ENCODE measurements at places on chromosomes 3 and 15. TPM values are rescaled to one million over a fixed set of nuclear protein-coding genes. Genes with fewer than 3 reads are reported as not detected.

- H3K4me1 ChIP-seq: no peaks in the 10 kb centered on the region
- no peaks in the 10 kb centered on the region for H3K27me3 ChIP-seq
- H3K4me3 ChIP-seq: no peak overlapping the region
- H3K36me3 ChIP-seq: no peaks in the 10 kb centered on the region
Observed at GRCh38 chr3:18758047-18758704, 333.0 kb upstream of the SATB1 start.

CPB1 gene
- not detected for total RNA-seq

GRCh38 chr15:83913034-83913632 is 259.2 kb downstream of the ADAMTSL3 start:
- no peak for DNase-seq
- no peak overlapping the region for H3K27ac ChIP-seq
- H3K4me1 ChIP-seq: no peaks in the 10 kb centered on the region
- H3K4me3 ChIP-seq: no peak overlapping the region
- no peaks in the 10 kb centered on the region for H3K27me3 ChIP-seq
- H3K36me3 ChIP-seq: no peaks in the 10 kb centered on the region

DNA sequence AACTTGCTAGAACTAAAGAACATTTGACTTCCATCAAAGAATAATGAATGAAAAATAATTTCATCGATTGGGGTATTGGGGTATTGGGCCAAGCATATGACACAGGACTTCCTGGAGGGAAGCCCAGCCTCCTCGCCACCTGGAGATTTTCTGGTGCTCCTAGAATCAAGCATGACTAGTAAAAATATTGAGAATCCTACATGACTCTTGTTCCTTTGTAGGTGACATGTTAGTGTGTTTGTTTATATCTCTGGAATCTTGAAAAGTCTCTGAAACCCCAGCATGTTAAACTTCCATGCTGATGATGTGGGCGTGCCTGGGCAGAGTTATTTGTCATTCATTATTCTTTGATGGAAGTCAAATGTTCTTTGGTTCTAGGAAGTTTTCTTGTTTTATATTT is 90.1 kb upstream of the EPHB3 start:
- no peak for DNase-seq
- no peak overlapping the region for H3K27ac ChIP-seq
- H3K4me3 ChIP-seq: no peak overlapping the region
- H3K4me1 ChIP-seq: no peaks in the 10 kb centered on the region
- no peaks in the 10 kb centered on the region for H3K36me3 ChIP-seq

- H3K4me3 ChIP-seq: no peak overlapping the region
- no peak overlapping the region for H3K27ac ChIP-seq
- H3K36me3 ChIP-seq: no peaks in the 10 kb centered on the region
- DNase-seq: no peak
Observed at GRCh38 chr3:1501406-1502115, 408.7 kb downstream of the CNTN6 start.

- H3K4me3 ChIP-seq: no peak overlapping the region
- H3K4me1 ChIP-seq: no peaks in the 10 kb centered on the region
- DNase-seq: no peak
- H3K27ac ChIP-seq: no peak overlapping the region
Observed at GRCh38 chr15:101135532-101136166, 116.2 kb downstream of the CHSY1 start.

PDE12 gene
- 12.3 TPM for total RNA-seq

DNA sequence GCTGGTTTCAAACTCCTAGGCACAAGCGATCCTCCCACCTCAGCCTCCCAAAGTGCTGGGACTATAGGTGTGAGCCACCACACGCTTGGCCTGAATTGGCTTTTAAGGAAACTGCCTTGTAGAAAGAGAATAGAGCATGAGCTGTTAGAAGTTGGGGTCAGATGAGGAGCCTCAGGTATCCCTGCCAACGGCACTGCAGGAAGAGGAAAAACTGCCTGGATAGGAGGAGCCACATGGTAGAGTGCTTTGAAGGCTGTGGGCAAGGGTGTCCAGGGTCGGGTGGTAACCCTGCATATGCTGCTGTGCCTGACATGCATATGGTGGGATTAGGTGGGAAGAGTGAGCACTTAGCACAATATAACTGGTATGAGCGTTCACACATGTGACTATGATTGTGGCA is 55.0 kb downstream of the BSN start:
- H3K36me3 ChIP-seq: no peaks in the 10 kb centered on the region
- H3K27me3 ChIP-seq: no peaks in the 10 kb centered on the region
- no peaks in the 10 kb centered on the region for H3K4me1 ChIP-seq
- no peak overlapping the region for H3K27ac ChIP-seq
- no peak for DNase-seq
- H3K4me3 ChIP-seq: no peak overlapping the region

NLGN1 gene
- total RNA-seq: 0.02 TPM

DET1 gene
- 1.7 TPM for total RNA-seq

GLDN gene
- total RNA-seq: 0.42 TPM

FAM174B gene
- total RNA-seq: 2.9 TPM

- no peaks in the 10 kb centered on the region for H3K4me1 ChIP-seq
- H3K27me3 ChIP-seq: no peaks in the 10 kb centered on the region
- H3K4me3 ChIP-seq: no peak overlapping the region
- H3K36me3 ChIP-seq: peaks cover 27% of the 10 kb centered on the region
Observed at GRCh38 chr3:12935023-12935860, 93.9 kb upstream of the RPL32 start.

- no peaks in the 10 kb centered on the region for H3K4me1 ChIP-seq
- no peak overlapping the region for H3K27ac ChIP-seq
- peaks cover 96% of the 10 kb centered on the region for H3K36me3 ChIP-seq
- no peak overlapping the region for H3K4me3 ChIP-seq
- H3K27me3 ChIP-seq: no peaks in the 10 kb centered on the region
Observed at GRCh38 chr3:52259035-52259434, 13.5 kb downstream of the PPM1M start.

GOLGA6D gene
- 0.27 TPM for total RNA-seq

DNA sequence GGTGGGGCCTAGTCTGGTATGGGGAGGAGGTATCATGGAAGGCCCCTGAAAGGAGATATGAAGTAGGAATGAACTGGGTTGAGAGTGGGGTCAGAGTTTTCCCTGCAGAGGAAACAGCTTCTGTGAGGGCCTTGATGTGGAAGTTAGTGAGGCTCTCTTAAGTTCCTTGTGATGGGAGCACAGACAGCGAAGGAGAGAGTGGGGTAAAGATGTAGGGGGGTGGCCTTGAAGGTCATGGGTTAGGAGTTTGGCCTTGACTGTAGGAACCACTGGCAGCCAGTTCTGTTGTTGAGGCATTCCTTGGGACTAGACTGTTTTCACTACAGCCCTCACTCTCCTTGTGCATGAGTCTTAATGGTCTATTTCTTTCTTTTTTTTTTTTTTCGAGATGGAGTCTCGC is 77.8 kb upstream of the NMNAT3 start:
- H3K36me3 ChIP-seq: no peaks in the 10 kb centered on the region
- H3K27ac ChIP-seq: no peak overlapping the region
- H3K27me3 ChIP-seq: no peaks in the 10 kb centered on the region
- H3K4me1 ChIP-seq: no peaks in the 10 kb centered on the region
- H3K4me3 ChIP-seq: no peak overlapping the region
- no peak for DNase-seq

DNA sequence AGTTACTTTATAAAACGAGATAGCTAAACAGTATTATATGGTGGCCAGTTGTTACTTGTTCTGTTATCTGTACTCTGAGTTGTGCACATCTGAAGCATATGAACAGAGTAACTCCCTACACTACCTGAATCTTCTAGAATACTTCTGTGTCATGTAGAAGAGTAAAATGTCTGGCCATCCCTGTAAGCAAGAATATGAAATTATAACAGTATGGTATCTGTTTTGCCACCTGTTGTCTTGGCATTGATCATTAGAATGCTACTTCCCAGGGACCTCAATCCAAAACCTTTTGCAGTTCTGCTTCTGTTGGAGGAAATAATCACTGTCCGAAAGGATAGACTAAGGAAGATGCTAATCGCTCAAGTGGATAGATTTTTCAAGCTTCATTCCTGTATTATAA is 1.9 kb downstream of the TEX9 start:
- H3K4me1 ChIP-seq: no peaks in the 10 kb centered on the region
- no peak overlapping the region for H3K4me3 ChIP-seq
- H3K27ac ChIP-seq: no peak overlapping the region
- no peak for DNase-seq
- H3K36me3 ChIP-seq: no peaks in the 10 kb centered on the region

GUCA1C gene
- not detected for total RNA-seq

DNA sequence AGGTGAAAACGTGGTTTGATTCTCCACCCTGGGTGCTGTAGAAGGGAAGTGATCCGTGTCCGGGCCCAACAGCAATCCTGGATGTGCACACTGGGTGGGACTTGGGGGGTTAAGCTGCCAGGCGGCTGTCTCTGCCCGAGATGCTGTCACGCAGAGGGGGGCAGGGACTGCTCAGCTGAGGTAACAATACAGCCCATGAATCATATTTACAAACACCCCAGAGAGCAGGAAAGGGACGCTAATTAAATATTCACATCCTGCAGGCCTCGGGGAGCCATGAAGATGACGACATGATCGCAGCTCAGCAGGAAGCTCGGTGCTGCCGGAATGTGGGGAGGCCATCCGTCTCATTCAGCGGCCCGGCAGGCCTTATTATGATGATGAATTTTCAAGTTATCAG is 17.9 kb upstream of the CRABP1 start:
- H3K36me3 ChIP-seq: no peaks in the 10 kb centered on the region
- no peaks in the 10 kb centered on the region for H3K27me3 ChIP-seq
- no peak overlapping the region for H3K27ac ChIP-seq
- no peak for DNase-seq
- H3K4me1 ChIP-seq: no peaks in the 10 kb centered on the region
- H3K4me3 ChIP-seq: no peak overlapping the region

UPK1B gene
- total RNA-seq: not detected

DNA sequence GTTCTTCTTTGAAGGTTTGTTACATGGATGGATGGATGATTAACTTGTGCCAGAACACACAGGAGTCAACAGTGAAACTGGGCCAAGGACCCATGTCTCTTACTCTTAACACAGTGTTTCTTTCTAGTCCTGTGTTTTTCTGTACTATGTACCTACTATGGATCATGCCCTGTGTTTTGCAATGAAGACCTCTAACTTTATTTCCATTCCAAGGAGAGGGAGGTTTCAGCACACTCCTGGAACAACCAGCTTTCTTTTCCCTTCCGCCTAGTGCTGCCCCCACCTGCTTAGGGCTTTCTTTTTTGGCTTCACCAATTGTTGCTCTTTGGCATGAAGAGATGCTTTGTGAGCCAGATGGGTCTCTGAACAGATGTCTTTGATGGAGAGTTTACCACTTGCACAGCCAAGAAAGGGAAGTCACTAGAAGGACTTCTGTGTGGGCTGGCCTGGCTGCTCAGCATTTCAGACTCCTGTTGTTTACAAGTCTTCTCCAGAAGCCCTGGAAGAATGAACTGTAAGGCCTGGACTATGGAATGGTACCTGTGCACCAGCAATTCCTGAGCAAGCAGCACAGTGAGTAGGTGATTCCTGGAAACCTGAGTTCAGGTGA is 44.5 kb downstream of the SNAPC5 start:
- H3K4me1 ChIP-seq: no peaks in the 10 kb centered on the region
- no peak overlapping the region for H3K4me3 ChIP-seq
- no peak for DNase-seq
- no peak overlapping the region for H3K27ac ChIP-seq

GRCh38 chr3:153130312-153130977 is 31.6 kb upstream of the RAP2B start:
- no peaks in the 10 kb centered on the region for H3K4me1 ChIP-seq
- no peak overlapping the region for H3K27ac ChIP-seq
- H3K27me3 ChIP-seq: no peaks in the 10 kb centered on the region
- H3K4me3 ChIP-seq: no peak overlapping the region
- DNase-seq: no peak
- no peaks in the 10 kb centered on the region for H3K36me3 ChIP-seq

- no peaks in the 10 kb centered on the region for H3K4me1 ChIP-seq
- no peak overlapping the region for H3K4me3 ChIP-seq
- no peaks in the 10 kb centered on the region for H3K27me3 ChIP-seq
- H3K27ac ChIP-seq: no peak overlapping the region
Observed at GRCh38 chr15:78617076-78617475, 3.7 kb downstream of the CHRNA3 start.

C3orf85 gene
- 8.3 TPM for total RNA-seq

ACP3 gene
- total RNA-seq: 0.12 TPM

CHRNA7 gene
- total RNA-seq: not detected

- no peaks in the 10 kb centered on the region for H3K4me1 ChIP-seq
- H3K27ac ChIP-seq: no peak overlapping the region
- H3K27me3 ChIP-seq: no peaks in the 10 kb centered on the region
- no peaks in the 10 kb centered on the region for H3K36me3 ChIP-seq
- no peak for DNase-seq
Observed at GRCh38 chr3:151593928-151594327, 133.1 kb upstream of the IGSF10 start.

KIF9 gene
- total RNA-seq: 4.5 TPM

- peaks cover 18% of the 10 kb centered on the region for H3K4me1 ChIP-seq
- no peaks in the 10 kb centered on the region for H3K27me3 ChIP-seq
- no peak overlapping the region for H3K27ac ChIP-seq
- H3K4me3 ChIP-seq: no peak overlapping the region
- no peaks in the 10 kb centered on the region for H3K36me3 ChIP-seq
Observed at GRCh38 chr3:30620402-30621360, 14.3 kb downstream of the TGFBR2 start.

DNA sequence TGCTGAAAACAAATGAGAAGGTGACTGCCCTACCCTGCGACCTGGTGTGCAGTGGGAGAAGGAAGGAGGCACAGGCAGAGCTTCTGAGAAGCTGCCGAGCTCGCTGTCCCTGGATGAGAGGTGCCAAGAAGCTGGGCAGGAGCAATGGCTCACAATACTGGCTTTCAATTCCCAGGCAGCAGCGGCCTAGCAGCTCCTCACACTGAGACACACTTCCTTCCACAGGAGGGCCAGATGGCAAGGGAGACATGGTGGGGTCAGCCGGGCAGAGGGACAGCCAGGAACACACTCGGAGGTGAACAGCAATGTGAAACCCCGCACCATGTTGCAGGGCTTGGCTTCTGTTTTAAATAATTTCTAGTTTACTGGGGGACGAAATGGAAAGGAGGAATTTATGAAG is 314.6 kb downstream of the EPHB1 start:
- H3K4me1 ChIP-seq: no peaks in the 10 kb centered on the region
- DNase-seq: no peak
- no peaks in the 10 kb centered on the region for H3K36me3 ChIP-seq
- no peaks in the 10 kb centered on the region for H3K27me3 ChIP-seq
- no peak overlapping the region for H3K27ac ChIP-seq

- no peaks in the 10 kb centered on the region for H3K27me3 ChIP-seq
- no peak overlapping the region for H3K4me3 ChIP-seq
- no peaks in the 10 kb centered on the region for H3K4me1 ChIP-seq
- DNase-seq: no peak
Observed at GRCh38 chr3:39216176-39216790, 23.9 kb upstream of the XIRP1 start.

GRCh38 chr15:51090753-51091152 is 4.0 kb downstream of the TNFAIP8L3 start:
- H3K4me3 ChIP-seq: no peak overlapping the region
- DNase-seq: no peak
- no peaks in the 10 kb centered on the region for H3K36me3 ChIP-seq
- H3K27me3 ChIP-seq: no peaks in the 10 kb centered on the region

PLSCR5 gene
- not detected for total RNA-seq

DNA sequence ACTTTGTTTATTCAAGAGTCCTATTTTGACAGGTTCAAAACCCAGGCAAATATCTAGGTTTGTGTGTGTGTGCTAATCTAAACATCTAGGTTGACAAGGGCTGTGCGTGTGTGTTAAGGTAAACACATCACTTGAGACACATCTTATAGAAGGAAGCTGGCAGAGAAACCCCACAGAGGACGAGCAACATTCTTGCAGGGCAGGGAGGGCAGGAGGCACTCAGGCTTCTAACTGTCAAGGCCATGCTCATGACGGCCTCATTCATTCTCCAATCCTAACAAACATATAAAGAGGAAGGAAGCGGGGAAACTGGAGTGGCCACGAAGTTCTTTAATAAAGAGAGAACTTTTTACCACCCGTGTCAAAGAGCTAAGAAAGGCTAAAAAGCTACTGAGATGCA is 43.4 kb downstream of the SLCO2A1 start:
- H3K36me3 ChIP-seq: no peaks in the 10 kb centered on the region
- no peak overlapping the region for H3K27ac ChIP-seq
- no peak for DNase-seq
- no peaks in the 10 kb centered on the region for H3K27me3 ChIP-seq

Data from right lobe of liver (tissue), 6 donors.